Mesenteric fat pad (tissue), 1 donor: ENCODE measurements at places on chromosomes 1 and 21. TPM values are rescaled to one million over a fixed set of nuclear protein-coding genes. Genes with fewer than 3 reads are reported as not detected.

CYP4X1 gene
- 4.3 TPM for total RNA-seq

CCT3 gene
- 163 TPM for total RNA-seq

ADAMTS5 gene
- total RNA-seq = 60.0 TPM

RAB25 gene
- not detected for total RNA-seq

PRKAA2 gene
- total RNA-seq = 1.4 TPM

LRRC38 gene
- not detected for total RNA-seq

CRNN gene
- total RNA-seq = not detected

PDZK1IP1 gene
- total RNA-seq = 2.8 TPM

OR2T29 gene
- not detected for total RNA-seq
